HS-27A (cell line): ENCODE measurements at places on chromosomes 7 and 10.

GRCh38 chr7:84412161-84412969 lies 217.8 kb upstream of the SEMA3A start:
- DNase-seq: peak; percentile 54

DNA sequence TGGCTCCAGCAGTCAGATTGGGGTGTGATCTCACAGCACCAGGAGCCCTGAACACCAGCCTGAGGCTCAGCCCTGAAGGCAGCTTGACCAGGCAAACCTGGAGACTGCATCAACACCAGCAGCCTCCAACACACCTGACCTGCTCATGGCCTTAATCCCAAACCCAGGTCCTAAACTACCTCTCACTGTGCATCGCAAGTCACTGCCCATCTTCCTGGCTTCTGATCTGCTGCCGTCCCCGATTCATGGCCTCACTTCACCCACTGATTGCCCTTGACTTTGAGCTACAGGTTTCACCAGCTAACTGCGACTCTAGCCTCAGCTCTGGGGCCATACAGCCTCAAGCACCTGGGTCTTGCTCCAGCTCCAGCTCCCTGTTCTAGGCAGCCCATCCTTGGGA lies 49.1 kb downstream of the PARP12 start:
- DNase-seq: no peak

DNA sequence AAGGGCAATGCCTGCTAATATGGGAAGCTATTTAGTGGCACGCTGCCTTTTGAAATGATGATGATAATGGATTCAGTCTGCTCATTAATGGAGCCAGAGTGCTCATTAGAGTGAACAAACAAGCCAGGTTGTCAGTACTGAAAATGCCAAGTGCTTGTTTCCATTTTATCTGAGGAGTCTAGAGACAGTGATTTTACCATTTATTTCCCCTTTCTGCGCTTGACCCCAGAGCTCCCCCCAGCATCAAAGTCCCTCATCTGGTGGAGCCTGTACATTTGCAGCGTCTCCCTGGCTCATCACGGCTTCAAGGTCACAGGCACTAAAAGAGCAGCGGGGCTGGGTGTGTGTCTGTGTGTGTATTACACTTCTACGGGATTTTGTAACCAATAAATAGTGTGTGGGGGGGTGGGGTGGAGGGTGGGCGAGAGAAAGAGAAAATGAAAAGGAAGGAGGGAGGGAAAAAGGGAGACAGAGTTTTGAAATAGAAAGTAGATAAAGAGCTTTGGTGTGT lies 553.8 kb downstream of the TFEC start:
- no peak for DNase-seq

- DNase-seq: no peak
Measured at GRCh38 chr10:95303535-95303934, 12.7 kb upstream of the PDLIM1 start.

- peak; percentile 56 for DNase-seq
Measured at GRCh38 chr7:15751191-15751701, 64.8 kb upstream of the MEOX2 start.

DNA sequence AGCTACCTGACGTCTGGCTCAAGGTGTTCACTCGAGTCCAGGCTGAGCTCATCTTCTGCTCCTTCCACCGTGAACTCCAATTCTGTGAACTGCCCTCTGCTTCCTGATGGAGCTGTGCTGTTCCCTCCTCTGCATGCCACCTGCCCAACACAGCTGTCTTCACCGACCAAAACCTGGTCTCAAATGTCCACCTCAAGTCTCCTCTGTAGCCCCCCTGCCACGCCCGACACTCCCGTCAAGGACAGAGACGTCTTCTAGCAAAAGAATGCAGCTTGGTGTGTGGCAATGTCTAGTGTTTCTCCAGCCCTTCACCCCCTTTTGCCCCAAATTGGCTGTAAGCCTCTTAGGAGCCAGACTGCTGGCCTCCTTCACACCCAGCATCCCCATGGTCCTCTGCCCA lies 305.1 kb downstream of the DNAJB6 start:
- no peak for DNase-seq

DNA sequence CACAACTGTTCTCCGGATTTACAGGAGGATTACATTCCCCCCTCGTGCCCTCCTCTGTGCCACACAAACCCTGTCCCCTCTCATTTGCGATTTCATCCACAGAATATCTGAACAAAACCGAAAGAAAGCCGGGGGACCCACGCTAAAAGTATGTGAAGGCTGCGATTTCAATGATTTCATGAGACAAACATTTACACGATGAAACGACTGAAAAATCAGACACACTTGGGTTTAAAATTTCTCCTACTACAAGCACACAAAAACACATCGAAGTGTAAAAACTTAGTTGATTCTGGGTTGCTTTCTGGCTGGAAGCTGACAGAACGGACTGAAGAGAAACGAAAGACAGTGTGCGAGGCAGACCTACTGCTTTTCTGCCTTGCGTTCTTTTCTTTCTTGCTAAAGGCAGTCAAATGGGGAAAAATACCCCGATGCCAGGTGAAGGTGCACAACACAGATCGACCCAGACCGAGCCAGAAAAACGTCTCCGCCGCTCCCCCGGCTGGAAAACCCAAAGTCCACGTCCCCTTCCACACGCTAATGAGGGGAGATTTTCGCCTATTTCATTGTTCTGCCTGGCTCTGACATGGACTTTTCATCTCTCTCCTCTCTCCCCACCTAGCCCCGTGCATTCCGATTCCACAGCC lies 1.2 kb downstream of the HIPK2 start:
- no peak for DNase-seq

GRCh38 chr7:70894799-70895198 lies 237.1 kb upstream of the GALNT17 start:
- DNase-seq: no peak

DNA sequence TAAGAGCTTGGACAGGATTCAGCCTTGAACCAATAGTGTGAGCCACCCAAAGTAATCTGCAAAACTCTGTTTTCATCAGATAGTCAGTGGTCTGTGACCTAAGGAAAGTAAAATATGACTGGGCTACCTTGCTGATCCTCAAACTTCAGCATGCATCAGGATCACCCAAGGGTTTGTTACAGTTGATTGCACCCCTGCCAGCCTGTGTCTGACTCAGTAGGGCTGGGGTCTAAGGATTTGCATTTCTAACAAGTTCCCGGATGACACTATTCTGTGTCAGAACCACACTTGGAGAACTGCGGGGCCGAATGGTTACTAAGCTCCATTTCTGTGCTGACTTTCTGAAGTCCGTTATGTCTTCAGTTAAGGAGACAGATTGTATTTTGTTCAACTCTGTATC lies 40.6 kb upstream of the TSPAN13 start:
- DNase-seq: no peak

DNA sequence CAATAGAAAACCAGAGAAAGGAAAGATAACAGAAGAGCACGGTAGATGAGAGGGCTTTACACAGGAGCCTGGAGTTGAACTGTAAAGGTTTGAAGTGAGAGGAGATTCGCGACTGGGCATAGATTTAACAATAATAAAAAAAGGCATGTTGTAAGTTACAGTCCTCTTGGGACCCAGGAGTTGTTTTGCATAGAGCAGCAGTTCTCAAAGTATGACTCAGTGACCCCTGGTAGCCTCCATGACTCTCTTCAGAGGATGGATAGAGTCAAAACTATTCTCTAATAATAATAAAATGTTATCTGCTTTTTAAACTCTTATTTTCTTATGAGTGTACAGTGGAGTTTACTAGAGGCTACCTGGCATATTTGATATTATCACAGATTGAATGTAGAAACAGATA lies 262.3 kb downstream of the SORCS3 start:
- no peak for DNase-seq

DNA sequence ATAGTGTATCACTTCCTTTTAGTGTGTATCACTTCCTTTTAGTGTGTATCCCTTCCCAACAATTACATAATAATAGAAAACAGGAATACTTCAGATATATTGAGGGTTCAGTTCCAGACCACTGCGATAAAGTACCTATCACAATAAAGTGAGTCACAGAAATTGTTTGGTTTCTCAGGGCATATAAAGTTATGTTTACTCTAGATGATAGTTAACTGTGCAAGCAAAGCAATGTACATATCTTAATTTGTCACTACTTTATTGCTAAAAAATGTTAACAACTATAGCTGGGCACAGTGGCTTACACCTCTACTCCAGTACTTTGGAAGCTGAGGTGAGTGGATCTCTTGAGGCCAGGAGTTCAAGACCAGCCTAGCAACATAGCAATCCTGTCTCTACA lies 938.4 kb downstream of the CCSER2 start:
- no peak for DNase-seq

GRCh38 chr10:96719850-96720421 lies 378 bp downstream of the PIK3AP1 start:
- DNase-seq: no peak

DNA sequence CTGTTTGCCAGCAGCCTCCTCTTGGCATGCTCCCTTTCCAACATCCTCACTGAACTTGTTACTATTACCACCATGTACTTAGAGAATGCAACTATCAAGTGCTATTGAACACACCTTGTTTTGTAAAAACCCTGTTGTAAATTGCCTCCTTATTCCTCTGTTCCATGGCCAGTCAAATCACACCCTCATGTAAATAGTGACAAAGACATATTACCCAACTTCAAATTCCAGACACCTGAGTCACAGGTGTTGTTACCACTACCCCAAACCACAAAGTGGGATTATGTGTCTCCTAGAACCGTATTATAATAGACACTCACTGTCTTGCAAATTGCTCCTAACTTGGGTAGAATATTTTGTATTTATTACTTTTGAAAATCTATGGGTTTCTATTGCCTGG lies 263.2 kb upstream of the C7orf33 start:
- no peak for DNase-seq

DNA sequence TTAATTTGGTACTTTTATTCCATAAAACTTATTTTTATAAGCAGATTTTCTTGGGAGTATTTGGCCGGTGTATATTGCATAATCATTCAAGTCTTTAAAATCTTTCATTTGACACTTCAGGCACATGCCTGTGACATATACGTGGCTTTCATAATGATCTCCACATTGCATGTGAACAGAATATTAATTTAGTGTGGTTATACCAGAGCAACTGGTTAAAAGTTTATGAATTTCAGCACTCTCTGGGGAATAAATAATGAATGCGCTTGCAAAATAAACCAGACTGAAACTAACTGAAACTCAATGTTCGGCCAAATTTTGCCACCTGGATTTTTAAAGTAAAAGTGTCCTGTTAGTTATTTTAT lies 242.3 kb downstream of the GLI3 start:
- no peak for DNase-seq

DNA sequence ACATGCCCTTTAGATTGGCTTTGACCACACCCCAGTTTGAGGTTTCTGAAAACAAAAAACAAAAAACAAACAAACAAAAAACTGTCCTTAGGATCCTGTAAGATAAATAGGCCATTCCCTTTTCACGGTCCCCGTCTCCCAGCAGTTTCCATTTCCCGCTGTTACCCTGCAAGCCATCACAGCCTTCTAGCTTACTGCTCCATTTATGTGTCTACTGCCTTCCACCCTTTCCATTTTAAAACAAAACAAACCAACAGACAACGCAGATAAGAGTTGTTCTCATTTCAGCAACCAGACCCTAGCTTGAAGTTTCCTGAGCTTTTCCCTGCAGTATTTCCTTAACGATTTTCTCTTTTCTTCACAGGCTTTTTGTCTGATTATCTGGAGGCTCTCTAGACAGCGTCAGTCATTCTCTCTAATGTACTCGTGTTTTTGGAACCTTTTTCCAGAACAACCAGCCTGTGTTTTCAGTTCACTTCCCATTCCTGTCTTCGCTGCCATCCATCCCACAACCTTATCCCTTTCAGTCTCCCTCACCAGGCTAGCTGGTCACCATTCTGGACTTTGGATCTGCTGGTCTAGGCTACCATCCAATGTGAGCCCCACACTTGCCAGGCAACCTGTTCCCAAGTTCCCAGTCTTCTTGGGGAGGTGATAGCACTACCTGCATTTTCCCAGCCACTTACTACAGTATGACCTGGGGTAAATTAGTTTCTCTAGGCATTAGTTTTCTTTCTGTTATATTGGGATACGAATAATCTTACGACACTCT lies 317.3 kb upstream of the FZD1 start:
- DNase-seq: no peak

DNA sequence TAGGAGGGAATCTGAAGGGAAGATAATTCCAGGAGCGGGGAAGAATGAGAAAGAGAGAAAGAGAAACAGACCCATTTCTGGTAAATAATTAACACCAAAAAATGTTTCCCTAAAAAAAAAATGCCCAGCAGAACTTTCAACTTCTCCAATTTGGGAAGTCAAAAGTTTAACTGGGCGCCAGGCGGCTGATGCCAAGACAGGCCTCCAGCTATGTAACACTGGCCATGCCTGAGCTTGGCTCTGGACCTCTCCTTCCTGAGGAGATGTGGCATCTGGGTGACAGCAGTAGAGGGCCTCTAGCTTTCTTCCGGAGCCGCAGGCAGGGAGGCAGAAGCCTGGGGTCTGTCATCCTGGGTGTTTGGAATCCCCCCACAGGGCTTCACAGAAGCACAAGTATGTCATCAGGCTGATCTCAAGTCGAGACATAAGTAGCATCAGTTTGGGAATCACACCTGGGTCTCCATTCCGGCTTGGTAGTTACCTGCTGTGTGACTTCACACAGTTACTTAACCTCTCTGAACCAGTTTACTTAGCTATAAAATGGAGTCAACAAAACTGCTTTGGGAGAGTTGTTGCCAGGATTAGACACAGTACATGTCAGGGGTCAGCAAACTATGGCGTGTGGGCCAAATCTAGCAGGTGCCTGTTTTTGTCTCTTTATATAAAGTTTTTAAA lies 50.5 kb upstream of the TCF7L2 start:
- DNase-seq: no peak

- DNase-seq: no peak
Measured at GRCh38 chr7:1512781-1513656, 8.8 kb upstream of the INTS1 start.

GRCh38 chr7:106309362-106309761 lies 24.6 kb upstream of the NAMPT start:
- DNase-seq: no peak

- DNase-seq: no peak
Measured at GRCh38 chr10:65419629-65420028, 1506.2 kb upstream of the LRRTM3 start.

DNA sequence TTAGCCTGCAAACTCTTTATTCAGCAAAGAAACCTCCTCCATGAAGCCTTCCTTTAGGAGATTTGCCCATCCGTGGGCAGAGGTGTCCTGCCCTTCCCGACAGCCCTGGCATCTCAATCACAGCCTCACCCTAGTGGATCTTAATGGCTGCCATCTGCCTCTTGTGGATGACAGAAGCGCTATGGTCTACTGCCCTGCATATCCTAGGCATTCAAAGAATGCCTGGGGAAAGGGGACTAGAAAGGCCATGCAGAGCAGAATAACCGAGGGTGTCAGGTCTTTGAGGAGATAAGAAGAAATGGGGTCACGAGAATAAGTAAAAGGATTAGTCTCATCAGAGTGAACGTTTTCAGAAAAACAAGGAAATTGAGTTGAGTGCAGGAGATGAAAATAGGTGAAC lies 57.7 kb upstream of the SPOCK2 start:
- no peak for DNase-seq
